ENCODE measurements at places on chromosomes 3 and 15.

DNA sequence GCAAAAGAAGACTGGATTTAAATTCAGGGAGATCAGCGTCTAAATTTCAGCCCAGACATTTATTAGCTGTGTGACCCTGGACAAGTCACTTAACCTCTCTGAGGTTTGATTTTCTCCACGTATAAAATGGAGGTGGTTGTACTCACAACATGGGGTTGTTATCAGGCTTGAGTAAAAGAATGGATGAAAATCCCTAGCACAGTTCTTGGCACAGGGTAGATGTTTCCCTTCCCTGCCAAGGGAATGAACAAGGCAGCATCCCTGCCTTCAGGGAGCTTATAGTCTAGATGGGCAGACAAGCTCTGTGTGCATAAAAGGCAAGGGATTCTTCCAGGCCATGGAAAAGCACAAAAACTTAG is 50.2 kb upstream of the MRPS22 start:
- DNase-seq, result no peak

DNA sequence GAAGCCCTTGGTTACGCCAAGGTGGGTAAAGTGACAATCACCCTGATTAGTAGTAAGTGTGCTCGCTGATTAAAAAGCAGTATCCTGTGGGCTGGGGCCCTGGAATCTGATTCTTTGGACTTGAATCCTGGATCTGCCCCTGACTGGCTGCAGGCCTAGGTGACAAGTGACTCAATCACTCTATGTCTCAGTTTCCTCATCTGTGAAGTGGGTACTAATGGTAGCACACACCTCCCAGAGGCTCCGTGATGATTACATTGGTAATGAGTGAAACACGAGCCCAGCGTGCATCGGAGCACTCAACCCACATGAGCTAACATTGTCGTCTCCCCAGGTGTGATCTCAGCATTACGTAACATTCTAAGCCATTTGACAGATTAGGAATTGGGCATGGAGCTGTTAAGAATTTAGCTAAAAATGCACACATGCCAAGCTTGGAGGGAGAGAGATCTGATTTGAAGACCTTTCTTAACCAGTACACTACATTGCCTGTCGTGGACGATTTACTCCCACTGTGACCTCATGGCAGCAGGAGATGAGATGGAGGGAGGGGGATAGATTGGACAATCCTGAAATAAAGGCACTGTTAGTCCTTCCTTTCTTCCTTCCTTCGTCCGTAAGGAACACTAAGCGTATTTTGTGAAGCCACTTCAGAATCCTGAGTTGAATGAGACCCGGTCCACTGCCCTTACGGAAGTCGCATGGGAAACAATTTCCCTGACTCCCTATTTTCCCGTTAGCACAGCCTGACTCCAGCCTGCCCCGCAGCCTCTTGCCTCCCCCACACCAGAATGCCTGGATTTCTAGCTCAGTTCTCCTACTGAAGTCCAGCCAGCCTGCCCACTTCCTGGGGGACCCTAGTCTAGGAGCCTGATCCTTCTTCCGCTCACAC is 32.1 kb downstream of the MGLL start:
- DNase-seq, result no peak

GRCh38 chr3:116314476-116314875 is 130.8 kb downstream of the LSAMP start:
- no peak for DNase-seq

- peak; percentile 36 for DNase-seq
These were observed 1.1 kb upstream of the NLGN1 start for GRCh38 chr3:173396191-173397041.

GRCh38 chr3:81684751-81685395 is 76.6 kb downstream of the GBE1 start:
- no peak for DNase-seq

DNA sequence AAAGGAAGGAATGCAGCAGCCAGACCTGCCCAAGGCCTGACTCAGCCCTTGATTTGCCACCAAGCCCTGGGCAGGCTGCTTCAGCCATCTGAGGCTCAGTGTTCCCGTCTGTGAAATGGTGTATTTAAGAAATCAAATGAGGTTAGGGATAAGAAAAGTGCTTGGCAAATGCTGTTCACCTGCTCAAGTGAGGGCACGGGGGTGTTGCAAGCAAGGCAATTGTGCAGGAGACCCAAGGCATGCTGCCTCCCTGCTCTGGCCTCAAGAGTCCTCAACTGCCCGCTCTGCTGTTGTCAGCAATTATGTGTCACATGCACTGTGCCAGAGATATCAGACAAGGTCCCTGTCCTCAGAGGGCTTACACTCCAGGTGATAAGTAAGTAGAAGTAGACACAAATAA is 101.8 kb downstream of the TPRA1 start:
- no peak for DNase-seq

DNA sequence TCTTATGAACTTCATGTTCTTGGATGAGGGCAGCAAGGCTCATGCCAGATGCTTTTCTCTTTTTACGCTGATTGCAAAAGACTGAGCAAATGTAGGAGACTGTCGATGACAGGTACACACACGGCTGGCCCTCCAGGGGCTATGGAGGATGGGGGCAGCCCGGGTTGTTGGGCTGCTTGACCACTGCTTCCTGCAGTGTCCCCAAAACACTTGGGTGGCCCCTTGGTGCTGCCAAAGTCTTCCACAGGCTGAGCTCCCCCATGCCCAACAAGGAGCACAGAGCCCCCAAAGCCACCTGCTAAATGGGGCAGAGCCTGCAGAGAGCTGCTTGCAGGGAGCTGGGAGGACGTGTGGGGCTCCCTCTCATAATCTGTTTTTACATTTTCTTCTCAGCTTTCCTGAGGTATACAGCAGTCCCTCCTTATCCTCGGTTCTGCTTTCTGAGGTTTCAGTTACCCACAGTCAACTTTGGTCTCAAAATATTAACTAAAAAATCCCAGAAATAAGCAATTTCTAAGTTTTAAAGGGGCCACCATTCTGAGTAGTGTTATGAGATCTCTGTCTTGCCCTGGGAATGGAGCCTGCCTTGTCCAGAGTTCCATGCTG is 7.3 kb downstream of the PRR23E start:
- no peak for DNase-seq

GRCh38 chr3:71478568-71478967 is 105.0 kb downstream of the FOXP1 start:
- DNase-seq, result no peak

DNA sequence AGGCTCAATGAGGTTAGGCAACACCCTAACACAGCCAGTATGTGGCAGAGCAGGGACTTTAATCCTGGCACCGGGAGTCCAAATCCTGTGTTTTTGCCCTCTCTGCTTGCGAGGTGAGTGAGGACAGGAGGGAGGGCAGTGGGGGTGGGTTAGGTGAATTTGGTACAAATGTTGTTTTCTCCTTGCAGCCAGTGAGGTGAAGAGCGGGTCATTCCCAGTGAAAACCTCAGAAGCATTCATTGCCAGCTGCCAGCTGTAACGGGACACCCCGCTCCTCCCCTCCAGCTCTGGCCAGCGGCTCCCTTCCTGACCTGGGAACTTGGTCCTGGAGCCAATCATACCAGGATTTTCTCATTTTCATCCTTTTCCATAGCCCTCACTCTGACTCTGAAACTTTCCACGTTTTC is 45.7 kb upstream of the RAB6B start:
- no peak for DNase-seq

DNA sequence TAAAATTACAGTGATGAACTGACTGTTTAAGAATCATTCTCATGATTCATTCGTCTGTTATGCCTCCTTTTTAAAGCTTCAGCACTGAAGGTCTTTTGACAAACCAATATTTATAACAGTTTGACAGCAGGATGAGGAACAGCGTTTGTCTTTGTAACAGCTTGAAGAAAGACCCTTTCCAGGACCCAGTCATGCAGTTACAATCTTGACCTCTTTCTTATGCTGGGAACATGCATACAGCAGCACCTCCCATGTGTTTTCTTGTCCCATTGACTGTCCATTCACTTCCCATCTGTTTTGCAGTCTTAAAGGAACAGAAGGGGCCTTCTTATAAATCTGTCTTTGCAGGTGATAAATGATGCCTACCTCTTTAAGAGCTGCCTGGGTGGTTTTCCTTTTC is 87.2 kb downstream of the OPA1 start:
- DNase-seq, result no peak

- no peak for DNase-seq
These were observed 474.7 kb downstream of the IL5RA start for GRCh38 chr3:2635511-2635910.

GRCh38 chr3:126127904-126128303 is 44.0 kb upstream of the SLC41A3 start:
- DNase-seq, result no peak

DNA sequence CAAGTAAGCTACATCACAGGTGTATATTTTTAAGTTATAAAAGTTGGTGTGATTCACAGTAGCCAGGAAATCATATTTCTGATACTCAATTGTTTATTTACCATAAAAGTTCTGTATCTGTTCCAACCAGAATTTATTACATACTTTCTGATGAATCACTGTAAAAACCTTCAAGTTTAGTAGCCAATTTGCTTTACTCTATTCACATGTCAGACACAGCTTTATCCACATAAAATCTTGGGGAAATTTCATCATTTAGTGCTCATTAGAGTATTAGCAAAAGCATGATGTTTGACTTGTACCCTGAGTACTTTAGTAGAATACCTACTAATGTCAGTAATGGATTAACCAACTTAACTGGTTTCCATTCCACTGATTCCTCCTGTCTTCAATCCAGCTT is 249.8 kb downstream of the POLQ start:
- no peak for DNase-seq

- no peak for DNase-seq
These were observed 21.0 kb downstream of the LRRC31 start for GRCh38 chr3:169848741-169849140.

GRCh38 chr15:74763416-74763815 is 14.8 kb downstream of the CYP1A2 start:
- no peak for DNase-seq

DNA sequence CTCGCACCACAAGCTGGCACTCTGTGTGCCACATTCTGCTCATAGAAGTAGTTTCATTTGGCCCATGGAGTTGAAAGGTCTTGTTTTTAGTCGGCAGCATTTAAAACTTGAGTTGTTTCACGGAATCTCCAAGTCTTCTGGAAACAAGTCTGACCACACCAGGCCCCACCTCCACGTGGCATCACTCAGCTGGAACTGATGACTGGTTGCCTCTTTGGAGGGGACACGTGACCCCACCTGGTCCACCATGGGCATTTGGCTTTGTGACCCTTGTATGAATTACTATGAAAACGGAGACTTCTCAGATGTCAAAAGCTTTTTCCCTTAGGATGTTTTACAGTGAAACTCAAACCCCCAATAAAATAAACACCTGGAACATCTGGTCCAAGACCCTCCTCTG is 74.9 kb downstream of the NTRK3 start:
- no peak for DNase-seq

GRCh38 chr15:41575282-41575681 is 16.3 kb downstream of the TYRO3 start:
- no peak for DNase-seq

- no peak for DNase-seq
These were observed 284.9 kb upstream of the TBC1D5 start for GRCh38 chr3:18027161-18027939.

GRCh38 chr3:55907616-55908015 is 420.5 kb upstream of the WNT5A start:
- DNase-seq, result no peak

- DNase-seq, result no peak
These were observed 11.3 kb downstream of the TBC1D2B start for GRCh38 chr15:78065973-78066946.

DNA sequence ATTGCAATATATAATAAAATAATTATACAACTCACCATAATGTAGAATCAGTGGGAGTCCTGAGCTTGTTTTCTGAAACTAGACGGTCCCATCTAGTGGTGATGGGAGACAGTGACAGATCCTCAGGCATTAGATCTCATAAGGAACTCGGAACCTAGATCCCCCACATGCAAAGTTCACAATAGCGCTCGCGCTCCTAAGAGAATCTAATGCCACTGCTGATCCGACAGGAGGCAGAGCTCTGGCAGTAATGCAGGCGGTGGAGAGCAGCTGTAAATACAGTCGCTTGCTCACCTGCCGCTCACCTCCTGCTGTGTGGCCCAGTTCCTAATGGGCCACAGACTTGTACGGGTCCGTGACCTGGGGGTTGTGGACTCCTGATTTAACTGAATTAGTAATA is 87.8 kb downstream of the P3H2 start:
- DNase-seq, result no peak

- DNase-seq, result no peak
These were observed 1322.7 kb upstream of the ALCAM start for GRCh38 chr3:104044002-104044401.

GRCh38 chr15:62658498-62658897 is 384.0 kb upstream of the TPM1 start:
- DNase-seq, result no peak

- DNase-seq, result no peak
These were observed 66.2 kb downstream of the FOXP1 start for GRCh38 chr3:71517271-71517791.

- no peak for DNase-seq
These were observed 68.8 kb upstream of the ALDH1A3 start for GRCh38 chr15:100810831-100811230.

DNA sequence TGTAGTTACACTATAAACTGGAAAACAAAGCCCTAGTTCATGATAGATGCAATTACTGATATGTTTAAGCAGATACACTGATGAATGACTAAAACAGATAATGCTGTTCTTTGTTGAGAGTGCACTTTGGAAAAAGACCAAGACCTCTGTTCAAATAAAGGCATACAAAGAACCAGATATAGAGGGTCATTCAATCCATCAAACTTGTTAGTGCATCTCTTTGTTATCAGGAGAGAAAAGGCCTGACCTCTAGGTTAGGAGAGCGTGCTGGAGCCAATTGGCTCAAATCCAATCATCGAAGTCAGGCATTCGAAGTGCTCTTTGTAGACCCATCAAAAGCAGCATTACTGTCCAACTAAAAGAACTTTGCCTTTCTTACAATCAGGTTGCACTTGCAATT is 124.2 kb downstream of the TFG start:
- peak; percentile 57 for DNase-seq

GRCh38 chr3:152609891-152610290 is 225.0 kb upstream of the P2RY1 start:
- DNase-seq, result no peak

- no peak for DNase-seq
These were observed 387.9 kb downstream of the RBMS3 start for GRCh38 chr3:29668728-29669127.

DNA sequence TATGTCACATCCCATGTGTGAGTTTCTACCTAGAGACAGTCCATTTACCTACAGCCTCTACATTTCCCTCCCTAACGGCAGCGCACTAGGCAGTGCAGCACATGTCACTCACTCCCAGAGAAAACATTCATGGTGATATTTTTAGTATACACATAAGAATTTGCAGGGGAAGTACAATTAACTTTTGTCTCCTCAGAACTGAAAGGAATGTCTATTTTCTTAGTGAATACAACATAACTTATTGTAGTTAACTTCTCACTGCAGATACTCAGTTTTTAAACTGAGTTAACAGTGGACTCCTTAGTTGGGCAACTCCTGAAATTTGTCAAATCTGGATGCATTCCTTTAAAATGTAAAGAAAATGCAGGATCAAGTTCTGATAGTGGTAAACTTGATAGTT is 4.5 kb upstream of the ZBTB47 start:
- no peak for DNase-seq

GRCh38 chr3:168671091-168671490 is 575.4 kb upstream of the GOLIM4 start:
- DNase-seq, result peak; percentile 16

Data from NCI-H1092 (cell line).